M059J (cell line): ENCODE measurements at places on chromosomes 12 and 14. TPM values are rescaled to one million over a fixed set of nuclear protein-coding genes. Genes with fewer than 3 reads are reported as not detected.

DNA sequence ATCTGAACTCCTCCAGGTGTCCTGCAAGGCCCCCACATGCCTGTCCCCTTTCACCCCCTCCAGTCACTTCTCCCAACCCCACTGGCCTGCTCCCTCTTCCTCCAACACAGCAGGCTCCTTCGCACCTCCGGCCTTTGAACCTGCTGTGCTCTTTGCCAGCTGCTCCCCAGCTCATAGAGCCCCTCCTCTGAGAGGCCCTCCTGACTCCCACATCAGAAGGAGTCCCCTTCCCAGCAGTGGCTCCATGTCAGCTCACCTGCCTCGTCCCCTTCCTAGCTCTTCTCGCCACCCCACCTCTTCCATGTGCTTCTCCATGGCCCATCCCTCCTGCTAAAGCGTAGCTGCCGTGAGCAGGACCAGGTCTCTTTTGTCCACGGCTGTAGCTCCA is 22.1 kb downstream of the SCARB1 start:
- no peak for DNase-seq

DNA sequence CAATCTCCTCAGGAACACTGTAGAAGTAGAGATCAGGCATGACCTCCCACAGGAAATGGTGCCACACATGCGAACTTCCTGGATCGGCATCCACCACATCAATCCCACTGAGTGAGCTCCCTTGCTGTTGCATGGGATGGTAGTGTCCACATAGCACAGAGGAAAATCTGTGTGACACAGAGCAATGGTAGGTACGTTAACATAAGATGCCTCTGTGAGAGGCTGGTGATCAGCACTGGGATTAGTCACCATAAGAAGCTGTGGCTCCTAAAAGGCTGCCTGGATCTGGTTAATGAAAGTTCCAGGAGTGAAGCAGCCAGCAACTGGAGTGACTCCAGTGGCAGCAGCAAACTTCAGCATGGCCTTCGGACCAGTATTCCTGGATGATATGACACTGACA is 21.8 kb downstream of the WDHD1 start:
- peak; percentile 19 for DNase-seq

DNA sequence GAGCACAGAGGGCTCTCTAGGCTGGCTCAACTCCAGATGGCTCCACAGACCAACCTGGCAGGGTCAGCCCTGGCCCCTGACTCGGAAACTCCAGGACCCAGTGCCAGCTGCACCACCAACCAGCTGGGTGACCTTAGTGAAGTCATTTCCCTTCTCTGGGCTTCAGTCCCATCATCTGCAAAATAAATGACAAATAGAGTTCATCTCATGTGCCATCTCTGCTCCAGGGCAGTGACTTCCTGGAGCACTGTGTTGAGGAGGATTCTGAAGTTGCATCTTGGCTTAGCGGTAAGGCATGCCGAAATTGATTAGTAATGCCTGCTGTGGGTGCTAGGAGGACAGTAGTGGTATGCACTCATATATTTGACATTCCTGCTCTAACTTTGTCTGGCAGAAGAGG is 31.5 kb downstream of the DTX1 start:
- DNase-seq, result peak; percentile 14

DNA sequence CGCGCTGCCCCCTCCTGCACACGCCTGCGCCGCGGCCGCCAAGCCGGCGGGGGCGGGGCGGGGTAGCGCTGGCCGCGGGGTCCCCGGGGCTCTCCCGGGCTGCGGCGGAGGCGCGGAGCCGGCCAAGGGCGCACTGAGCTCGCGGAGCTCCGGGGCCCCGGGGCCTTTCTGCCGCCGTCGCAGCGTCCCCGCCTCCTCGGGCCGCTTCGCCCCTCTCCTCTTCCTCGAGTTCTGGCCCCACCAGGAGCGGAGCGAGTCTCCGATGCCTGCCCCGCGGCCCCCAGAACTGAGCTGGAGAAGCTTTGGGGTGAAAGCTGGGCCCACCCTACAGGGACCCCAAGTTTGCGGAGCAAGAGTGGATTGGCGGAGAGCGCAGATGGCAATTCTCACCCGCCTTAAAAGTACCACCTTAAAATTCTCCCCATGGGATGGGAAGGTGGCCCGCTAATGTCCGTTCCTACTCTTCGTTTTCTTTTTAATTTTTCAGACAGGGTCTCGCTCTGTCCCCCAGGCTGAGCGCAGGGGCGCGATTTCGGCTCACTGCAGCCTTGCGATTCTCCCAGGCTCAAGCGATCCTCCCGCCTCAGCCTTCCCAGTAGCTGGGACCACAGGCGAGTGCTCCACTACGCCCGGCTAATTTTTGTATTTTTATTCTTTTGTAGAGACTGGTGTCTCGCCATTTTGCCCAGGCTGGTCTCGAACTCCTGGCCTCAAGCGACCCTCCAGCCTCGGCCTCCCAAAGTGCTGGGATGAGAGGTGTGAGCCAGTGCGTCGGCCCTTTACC is 129.6 kb downstream of the NDUFA12 start:
- no peak for DNase-seq

OVCH1 gene
- not detected in 2 replicates for total RNA-seq

DNA sequence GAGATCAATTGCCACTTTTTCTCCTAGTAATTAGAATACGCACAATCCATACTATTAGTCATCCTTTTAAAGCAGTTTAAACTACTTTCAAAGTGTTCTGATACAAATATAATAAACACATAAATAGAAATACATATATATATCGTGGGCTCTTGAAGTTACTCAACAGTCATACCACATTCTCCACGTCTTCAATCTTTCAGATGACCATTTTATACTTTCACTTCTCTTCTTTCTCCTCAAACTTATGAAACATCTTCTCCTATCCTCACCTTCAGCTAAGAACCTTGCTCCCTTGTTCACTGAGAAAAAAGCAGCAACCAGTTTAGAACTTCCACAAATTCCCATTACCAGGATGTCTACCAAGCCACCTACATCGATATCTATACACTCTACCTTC is 19.2 kb downstream of the CEP290 start:
- no peak for DNase-seq

- DNase-seq, result no peak
Measured at GRCh38 chr12:67202678-67203012, 66.5 kb upstream of the CAND1 start.

CLEC12A gene
- total RNA-seq, result not detected in 2 replicates

GRCh38 chr14:75578102-75578785 is at the start of gene FLVCR2:
Gene FLVCR2 (plus strand): TSS chr14:75578620. CDS start chr14:75578973, 353 bp downstream.
- peak; percentile 57 for DNase-seq

- no peak for DNase-seq
Measured at GRCh38 chr14:57820581-57820980, 45.3 kb downstream of the SLC35F4 start.

DNA sequence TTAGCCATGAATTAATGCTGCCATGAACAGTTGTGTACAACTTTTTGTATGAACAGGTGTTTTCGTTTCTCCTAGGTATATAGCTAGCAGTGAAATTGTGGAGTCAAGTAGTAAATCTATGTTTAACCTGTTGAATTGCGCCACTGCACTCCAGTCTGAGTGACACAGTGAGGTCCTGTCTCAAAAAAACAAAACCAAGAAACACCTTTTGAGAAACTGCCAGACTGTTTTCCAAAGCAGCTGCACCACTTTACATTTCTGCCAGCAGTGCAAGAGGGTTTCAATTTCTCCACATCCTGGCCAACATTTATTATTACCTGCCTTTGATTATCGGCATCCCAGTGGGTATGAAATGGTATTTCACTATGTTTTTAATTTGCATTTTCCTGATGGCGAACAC is 3.3 kb upstream of the PLEKHG3 start:
- no peak for DNase-seq

DNA sequence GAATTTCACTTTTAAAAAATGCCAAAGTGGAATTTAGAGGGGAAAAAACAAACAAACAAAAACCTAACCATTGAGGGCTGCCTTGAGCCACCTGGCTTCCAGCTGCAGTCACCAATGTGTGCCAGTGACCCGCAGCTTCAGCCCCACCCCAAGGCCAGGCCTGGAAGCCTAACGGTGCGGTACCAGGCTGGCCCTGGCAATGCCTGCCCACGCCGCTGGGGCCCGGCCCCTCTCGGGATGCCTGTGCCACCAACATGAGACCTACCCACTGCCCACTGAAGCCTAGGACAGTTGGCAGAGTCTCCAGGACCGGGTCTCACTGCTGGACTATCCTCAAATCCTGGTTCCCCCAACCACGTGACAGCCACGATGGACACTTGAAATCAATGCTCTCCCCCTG is 96.6 kb downstream of the NCOR2 start:
- no peak for DNase-seq

- no peak for DNase-seq
Measured at GRCh38 chr14:81009346-81009745, 53.9 kb downstream of the TSHR start.

- no peak for DNase-seq
Measured at GRCh38 chr14:89614009-89614691, 197.1 kb upstream of the FOXN3 start.

- no peak for DNase-seq
Measured at GRCh38 chr14:45786266-45786665, 533.3 kb upstream of the MIS18BP1 start.

DNA sequence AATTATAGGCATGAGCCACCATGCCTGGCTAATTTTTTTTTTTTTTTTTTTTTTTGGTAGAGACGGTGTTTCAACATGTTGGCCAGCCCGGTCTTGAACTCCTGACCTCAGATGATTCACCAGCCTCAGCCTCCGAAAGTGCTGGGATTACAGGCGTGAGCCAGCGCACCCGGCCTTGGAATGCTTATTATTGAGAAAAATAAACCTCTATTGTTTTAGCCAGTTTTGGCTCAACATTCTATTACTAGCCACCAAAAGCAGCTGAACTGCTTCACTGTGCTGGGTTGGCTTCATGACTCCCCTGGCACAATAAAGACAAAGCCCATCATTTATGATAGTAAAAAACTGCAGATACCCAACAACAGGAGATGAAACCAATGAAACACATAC is 93.5 kb upstream of the CEP83 start:
- peak; percentile 88 for DNase-seq

DNA sequence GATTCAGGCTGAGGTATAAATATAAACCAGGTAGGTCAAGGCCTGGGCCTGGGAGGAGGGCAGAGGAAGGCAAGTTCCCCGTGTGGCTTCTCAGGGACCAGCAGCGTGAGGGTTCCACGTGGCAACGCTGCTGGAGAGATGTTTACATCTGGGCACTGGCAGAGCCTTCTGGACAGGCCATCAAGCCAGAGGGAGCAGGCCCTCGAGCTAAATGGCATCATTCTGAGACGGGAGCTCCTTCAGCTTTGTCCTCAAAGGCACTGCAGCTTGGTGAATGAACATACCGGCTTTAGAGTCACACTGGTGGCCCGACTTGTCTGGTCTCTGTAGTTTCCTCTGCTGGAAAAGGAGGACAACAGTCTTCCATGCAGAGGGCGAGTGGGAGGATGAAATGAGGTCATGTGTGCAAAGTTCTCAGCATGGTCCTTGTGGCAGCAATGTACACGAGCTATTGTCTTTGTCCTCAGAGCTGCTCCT is 231.3 kb downstream of the ZFP36L1 start:
- DNase-seq, result no peak

GRCh38 chr12:104632724-104633201 is 176.0 kb downstream of the CHST11 start:
- DNase-seq, result no peak

DNA sequence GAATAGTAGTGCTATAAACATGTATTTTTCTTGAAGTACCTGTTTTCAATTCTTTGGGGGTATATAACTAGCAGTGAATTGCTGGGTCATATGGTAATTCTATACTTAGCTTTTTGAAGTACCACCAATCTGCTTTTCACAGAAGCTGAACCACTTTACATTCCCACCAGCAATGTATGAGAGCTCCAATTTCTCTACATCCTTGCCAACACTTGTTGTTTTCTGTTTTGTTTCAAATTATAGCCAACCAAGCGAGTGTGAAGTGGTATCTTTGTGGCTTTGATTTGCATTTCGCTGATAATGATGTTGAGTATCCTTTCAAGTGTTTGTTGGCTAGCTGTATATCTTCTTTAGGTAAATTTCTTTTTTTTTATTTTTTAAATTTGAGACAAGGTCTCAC is 95.7 kb downstream of the PAPLN start:
- no peak for DNase-seq

DNA sequence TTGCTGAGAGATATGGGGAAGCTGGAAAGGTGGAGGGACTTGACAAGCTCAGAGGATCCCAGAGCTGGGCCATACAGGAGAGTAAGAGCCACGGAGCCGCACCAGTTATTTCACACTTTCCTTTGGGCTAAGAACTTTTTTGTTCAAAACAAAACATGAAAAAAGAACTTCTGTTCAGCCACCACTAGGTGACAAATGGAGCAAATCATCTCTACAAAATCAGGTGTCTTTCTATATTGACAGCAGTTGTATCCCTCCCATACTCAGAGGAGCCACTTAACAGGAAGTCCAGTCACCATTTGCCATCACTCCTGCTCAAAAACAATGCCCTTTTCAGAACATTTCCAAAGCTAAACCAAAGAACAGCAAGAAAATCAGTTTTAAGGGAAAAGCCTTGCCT is 70.3 kb upstream of the DBX2 start:
- DNase-seq, result no peak

KLRD1 gene
- total RNA-seq, result not detected in 2 replicates

- DNase-seq, result no peak
Measured at GRCh38 chr14:91328313-91329050, 84.0 kb upstream of the GPR68 start.

PSMC1 gene
- 161 and 233 TPM in 2 replicates for total RNA-seq

TRIAP1 gene
- 27.8 and 29.9 TPM in 2 replicates for total RNA-seq

DNA sequence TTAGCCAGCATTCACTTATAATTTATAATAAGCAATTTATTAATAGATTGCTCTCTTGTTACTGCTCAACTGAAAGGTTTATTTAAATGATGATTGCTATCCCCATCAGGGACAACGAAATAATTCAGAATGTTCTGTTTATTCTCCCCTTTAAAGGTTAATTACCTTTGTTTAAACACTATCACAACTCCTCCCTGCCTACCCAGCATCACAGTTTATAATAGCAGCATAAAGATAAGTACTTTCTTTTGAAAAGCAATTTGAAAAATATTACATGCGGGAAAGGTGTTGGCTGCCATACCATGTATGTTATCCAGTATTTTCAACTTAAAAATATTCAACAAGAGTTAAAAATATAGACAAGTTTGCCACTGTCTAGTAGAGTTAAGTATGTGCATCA is 30.6 kb downstream of the SCAF11 start:
- DNase-seq, result no peak

KCNC2 gene
- total RNA-seq, result not detected in 2 replicates

DNA sequence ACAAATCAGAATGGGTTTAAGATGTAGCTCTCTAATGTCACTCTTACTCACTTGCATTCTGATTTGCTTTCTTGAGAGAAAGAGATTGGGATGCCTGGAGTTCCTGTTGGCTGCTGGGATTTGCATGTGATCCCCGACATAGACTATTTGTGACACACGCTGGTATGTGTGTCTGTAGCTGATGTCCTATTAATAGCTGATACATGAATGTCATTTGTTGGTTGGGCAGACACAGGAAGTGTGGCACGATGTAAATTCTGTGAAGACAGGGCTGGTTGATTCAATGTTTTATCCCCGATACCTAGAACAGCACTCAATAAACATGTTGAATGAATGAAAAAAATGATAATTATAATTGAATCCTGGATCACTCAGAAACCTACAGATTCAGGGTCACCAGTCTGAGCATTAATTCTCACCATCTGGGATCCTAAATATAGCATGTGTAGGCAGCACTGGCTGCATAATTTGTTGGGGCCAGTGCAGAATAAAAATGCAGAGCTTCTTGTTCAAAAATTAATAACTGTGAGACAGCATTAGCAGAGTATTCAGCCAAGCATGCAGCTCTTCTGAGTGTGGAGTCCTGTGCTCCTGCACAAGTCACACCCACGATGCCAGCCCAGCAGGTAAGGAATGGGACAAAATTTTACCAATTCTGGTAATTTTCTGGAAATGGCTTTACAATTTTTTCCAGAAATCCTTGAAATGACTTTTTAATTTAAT is 35.5 kb upstream of the SOCS2 start:
- DNase-seq, result no peak

TAS2R7 gene
- total RNA-seq, result not detected in 2 replicates

RASSF9 gene
- total RNA-seq, result 0.05 and 0.07 TPM in 2 replicates
